ENCODE measurements at places on chromosomes 4 and X. TPM values are rescaled to one million over a fixed set of nuclear protein-coding genes. Genes with fewer than 3 reads are reported as not detected.

DNA sequence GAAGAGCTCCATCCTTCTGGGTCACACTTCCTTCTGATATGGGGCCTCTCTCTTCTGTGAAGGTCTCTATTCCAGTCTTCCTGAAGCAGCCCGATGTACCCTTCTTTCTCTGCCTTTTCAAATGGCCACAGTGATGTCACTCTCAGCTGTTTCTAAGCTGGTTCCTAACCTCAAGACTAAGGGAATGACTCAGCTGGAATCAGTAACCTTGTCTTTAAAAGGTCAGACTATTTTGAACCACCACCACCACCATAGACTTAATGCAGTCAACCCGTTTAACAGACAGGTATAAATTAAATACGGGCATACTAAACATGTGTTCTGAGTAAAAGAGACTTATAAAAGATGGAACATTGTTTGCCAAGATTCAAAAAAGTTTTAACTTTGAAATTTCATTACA, 121.0 kb downstream of the PPA2 start:
- no peaks in the 10 kb centered on the region for H3K36me3 ChIP-seq
- H3K4me1 ChIP-seq = no peaks in the 10 kb centered on the region
- H3K4me3 ChIP-seq = no peak overlapping the region
- no peaks in the 10 kb centered on the region for H3K27me3 ChIP-seq
- H3K27ac ChIP-seq = no peak overlapping the region

DNA sequence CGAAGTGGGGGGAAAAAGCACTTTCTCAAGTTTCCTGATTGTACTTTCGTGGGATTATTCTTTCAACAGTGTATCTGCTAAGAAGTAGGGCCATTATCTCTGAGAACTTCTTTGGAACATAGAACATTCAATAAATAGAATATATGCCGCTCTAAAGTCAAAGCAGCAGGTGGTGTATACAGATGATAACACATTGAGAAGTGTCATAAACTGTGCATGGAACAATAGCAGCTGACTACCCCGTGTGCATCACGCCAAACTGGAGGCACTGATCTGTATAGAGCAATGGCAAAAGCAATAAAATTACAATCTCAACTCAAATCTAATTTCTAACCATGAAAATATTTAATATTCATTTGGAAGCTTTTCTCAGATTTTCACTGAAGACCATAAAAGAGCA, 175.3 kb downstream of the DCTD start:
- DNase-seq = no peak
- H3K36me3 ChIP-seq = no peaks in the 10 kb centered on the region
- no peaks in the 10 kb centered on the region for H3K4me1 ChIP-seq

- no peak for DNase-seq
- no peaks in the 10 kb centered on the region for H3K27me3 ChIP-seq
- no peak overlapping the region for H3K27ac ChIP-seq
- H3K36me3 ChIP-seq = no peaks in the 10 kb centered on the region
- no peak overlapping the region for H3K4me3 ChIP-seq
Observed at GRCh38 chr4:73897380-73898136, 28.4 kb downstream of the CXCL1 start.

GRCh38 chrX:132749406-132749805, 209.0 kb downstream of the HS6ST2 start:
- H3K4me3 ChIP-seq = no peak overlapping the region
- H3K27ac ChIP-seq = no peak overlapping the region
- no peaks in the 10 kb centered on the region for H3K27me3 ChIP-seq
- H3K36me3 ChIP-seq = no peaks in the 10 kb centered on the region
- no peaks in the 10 kb centered on the region for H3K4me1 ChIP-seq

LRP2BP gene
- 3.5 TPM for total RNA-seq

NPY2R gene
- total RNA-seq = not detected
